ENCODE measurements at places on chromosomes 12 and 14.

GRCh38 chr12:121792607-121793439, 665 bp downstream of the RHOF start:
- no peak for DNase-seq

- peak; percentile 38 for DNase-seq
Observed at GRCh38 chr12:130658145-130658911, 57.8 kb downstream of the RIMBP2 start.

DNA sequence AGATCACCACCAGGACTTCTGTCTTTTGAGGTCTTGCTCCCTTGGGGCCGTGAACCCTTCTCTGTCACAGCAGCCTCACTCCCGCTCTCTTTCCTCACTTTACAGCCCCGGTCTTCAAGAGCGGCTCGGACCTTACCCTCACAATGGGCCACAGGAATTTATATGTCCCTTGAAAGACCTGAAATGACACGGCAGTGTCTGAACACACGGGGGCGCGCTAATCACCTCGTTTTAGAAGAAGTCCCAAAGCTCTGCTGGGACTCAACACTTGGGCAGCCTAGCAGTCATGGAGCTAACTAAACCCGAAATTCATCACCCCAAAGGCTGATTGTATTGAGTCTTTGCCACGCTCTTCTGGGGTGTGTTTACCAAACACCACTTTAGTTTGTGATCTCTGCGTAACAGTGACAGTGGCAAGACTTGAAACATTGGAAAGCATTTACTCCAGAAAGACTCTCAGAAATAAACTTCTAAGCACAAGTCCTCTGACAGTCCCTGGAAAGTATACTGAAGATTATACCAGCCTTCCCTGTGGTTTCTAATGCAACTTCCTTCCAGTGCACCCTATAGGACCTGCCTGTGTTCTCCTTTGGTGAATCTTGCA, 29.0 kb downstream of the SERPINA11 start:
- peak; percentile 19 for DNase-seq

- no peak for DNase-seq
Observed at GRCh38 chr12:48266826-48267225, 63.7 kb upstream of the OR10AD1 start.

- no peak for DNase-seq
Observed at GRCh38 chr12:42762395-42762925, 172.9 kb upstream of the PRICKLE1 start.

Measured in SHP77 treated with DMSO at 0.1 percent for 48 hours (cell line).